ENCODE measurements at places on chromosomes 4 and X.
A peak's percentile ranks its signal among the peaks of the same experiment; 100 is the strongest.

- DNase-seq: no peak
- H3K36me3 ChIP-seq: peaks cover 10% of the 10 kb centered on the region
- H3K27ac ChIP-seq: no peak overlapping the region
- no peaks in the 10 kb centered on the region for H3K4me1 ChIP-seq
Observed at GRCh38 chr4:142600952-142601351, 245.1 kb downstream of the INPP4B start.

GRCh38 chrX:25002661-25003020, 13.1 kb downstream of the ARX start:
- no peak overlapping the region for H3K27ac ChIP-seq
- DNase-seq: no peak
- H3K4me1 ChIP-seq: peaks cover 18% of the 10 kb centered on the region
- no peaks in the 10 kb centered on the region for H3K36me3 ChIP-seq

- H3K27me3 ChIP-seq: no peaks in the 10 kb centered on the region
- no peaks in the 10 kb centered on the region for H3K36me3 ChIP-seq
Observed at GRCh38 chr4:174045381-174045780, 238.1 kb downstream of the FBXO8 start.

GRCh38 chrX:129984111-129984958, 1.9 kb downstream of the BCORL1 start:
- DNase-seq: peak; percentile 38
- no peaks in the 10 kb centered on the region for H3K36me3 ChIP-seq
- peaks cover 11% of the 10 kb centered on the region for H3K4me1 ChIP-seq
- peak overlapping the region; percentile 76 for H3K4me3 ChIP-seq

- no peak overlapping the region for H3K27ac ChIP-seq
Observed at GRCh38 chr4:129364747-129365452, 268.9 kb downstream of the C4orf33 start.

DNA sequence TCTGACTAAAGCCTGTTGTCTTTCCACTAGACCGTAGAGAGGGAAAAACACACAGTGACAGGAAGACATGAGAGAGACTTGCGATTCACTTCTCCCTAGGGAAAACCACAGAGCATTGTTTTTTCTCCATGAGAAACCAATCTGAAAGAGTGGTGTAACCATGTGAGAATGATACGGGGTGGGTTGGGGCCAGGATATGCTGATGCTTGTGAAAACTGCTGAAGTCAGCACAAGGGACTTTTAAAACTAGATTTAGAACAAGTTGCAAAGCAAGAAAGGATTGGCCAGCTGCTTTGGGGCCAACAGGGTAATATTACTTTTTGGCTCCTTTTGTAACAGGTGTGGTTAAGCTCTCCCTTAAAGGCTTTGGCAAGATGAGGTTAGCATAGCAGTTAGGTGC, 66.1 kb downstream of the NHSL2 start:
- H3K27me3 ChIP-seq: peaks cover 6% of the 10 kb centered on the region
- no peaks in the 10 kb centered on the region for H3K36me3 ChIP-seq
- no peaks in the 10 kb centered on the region for H3K4me1 ChIP-seq
- no peak overlapping the region for H3K27ac ChIP-seq

- H3K4me1 ChIP-seq: peaks cover 14% of the 10 kb centered on the region
- no peak overlapping the region for H3K4me3 ChIP-seq
- peaks cover 9% of the 10 kb centered on the region for H3K36me3 ChIP-seq
- no peak for DNase-seq
- no peaks in the 10 kb centered on the region for H3K27me3 ChIP-seq
Observed at GRCh38 chr4:11483046-11483445, 54.4 kb upstream of the HS3ST1 start.

DNA sequence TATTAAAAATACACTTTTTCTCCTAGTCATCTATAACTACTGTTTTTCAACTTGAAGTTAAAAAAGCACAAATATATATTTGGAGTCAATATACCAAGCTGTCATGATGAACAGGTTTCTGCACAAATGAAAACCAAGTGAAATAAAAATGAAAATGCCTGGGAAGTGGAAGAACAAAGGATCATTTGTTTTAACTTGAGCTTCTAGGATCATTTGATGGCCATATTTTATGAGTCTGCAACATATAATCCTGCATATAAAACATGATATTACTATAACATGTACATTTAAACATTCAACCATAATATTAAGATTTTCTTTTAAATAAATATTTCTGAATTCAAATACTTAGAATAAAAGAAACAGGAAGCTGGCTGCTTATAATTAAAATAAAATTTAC, 8.5 kb upstream of the ARHGEF38 start:
- H3K4me3 ChIP-seq: no peak overlapping the region
- peaks cover 2% of the 10 kb centered on the region for H3K4me1 ChIP-seq
- H3K36me3 ChIP-seq: no peaks in the 10 kb centered on the region

- DNase-seq: no peak
- H3K27me3 ChIP-seq: peaks cover 26% of the 10 kb centered on the region
Observed at GRCh38 chrX:368811-369562, 17.7 kb downstream of the PPP2R3B start.

- H3K27me3 ChIP-seq: no peaks in the 10 kb centered on the region
- H3K27ac ChIP-seq: no peak overlapping the region
- H3K4me1 ChIP-seq: no peaks in the 10 kb centered on the region
- DNase-seq: no peak
- no peak overlapping the region for H3K4me3 ChIP-seq
- H3K36me3 ChIP-seq: no peaks in the 10 kb centered on the region
Observed at GRCh38 chrX:108494406-108495090, 54.9 kb downstream of the COL4A5 start.

GRCh38 chr4:38084877-38085711, 124.9 kb downstream of the PTTG2 start:
- DNase-seq: no peak
- no peak overlapping the region for H3K4me3 ChIP-seq
- H3K27me3 ChIP-seq: no peaks in the 10 kb centered on the region
- H3K27ac ChIP-seq: no peak overlapping the region

GRCh38 chrX:107775000-107775733, 420 bp downstream of the TSC22D3 start:
- no peak overlapping the region for H3K27ac ChIP-seq
- no peaks in the 10 kb centered on the region for H3K36me3 ChIP-seq
- DNase-seq: no peak
- peak overlapping the region; percentile 79 for H3K4me3 ChIP-seq
- H3K4me1 ChIP-seq: peaks cover 9% of the 10 kb centered on the region
- peaks cover 4% of the 10 kb centered on the region for H3K27me3 ChIP-seq

- H3K4me3 ChIP-seq: peak overlapping the region; percentile 76
- peaks cover 36% of the 10 kb centered on the region for H3K27me3 ChIP-seq
- no peaks in the 10 kb centered on the region for H3K36me3 ChIP-seq
- H3K27ac ChIP-seq: no peak overlapping the region
- no peak for DNase-seq
Observed at GRCh38 chrX:125205918-125206665, 113.6 kb upstream of the TEX13C start.

DNA sequence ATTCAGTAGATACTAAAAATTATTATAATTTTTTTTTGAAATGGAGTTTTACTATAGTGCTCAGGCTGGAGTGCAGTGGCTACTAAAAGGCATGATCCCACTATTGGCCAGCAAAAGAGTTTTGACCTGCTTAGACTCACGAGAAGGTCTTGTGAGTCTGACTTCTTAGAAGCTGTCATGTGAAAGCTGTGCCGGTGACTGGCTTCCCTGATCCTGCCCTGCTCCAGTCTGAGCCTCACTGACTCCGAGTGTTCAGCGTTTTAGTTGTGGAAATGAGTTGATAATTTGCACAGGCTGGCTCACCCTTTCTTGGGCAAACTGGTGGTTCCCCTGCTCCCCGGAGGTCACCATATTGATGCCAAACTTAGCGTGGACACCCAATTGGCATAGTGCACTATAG, 16.4 kb upstream of the CXCL8 start:
- H3K4me3 ChIP-seq: no peak overlapping the region
- no peak for DNase-seq
- no peak overlapping the region for H3K27ac ChIP-seq
- no peaks in the 10 kb centered on the region for H3K27me3 ChIP-seq
- no peaks in the 10 kb centered on the region for H3K36me3 ChIP-seq
- no peaks in the 10 kb centered on the region for H3K4me1 ChIP-seq

- no peaks in the 10 kb centered on the region for H3K36me3 ChIP-seq
- H3K4me3 ChIP-seq: no peak overlapping the region
- no peak for DNase-seq
- H3K27ac ChIP-seq: no peak overlapping the region
Observed at GRCh38 chrX:118802857-118803256, 20.8 kb upstream of the ZCCHC12 start.

- no peaks in the 10 kb centered on the region for H3K36me3 ChIP-seq
- H3K4me3 ChIP-seq: no peak overlapping the region
- DNase-seq: no peak
Observed at GRCh38 chr4:90002441-90003062, 107.9 kb downstream of the MMRN1 start.

DNA sequence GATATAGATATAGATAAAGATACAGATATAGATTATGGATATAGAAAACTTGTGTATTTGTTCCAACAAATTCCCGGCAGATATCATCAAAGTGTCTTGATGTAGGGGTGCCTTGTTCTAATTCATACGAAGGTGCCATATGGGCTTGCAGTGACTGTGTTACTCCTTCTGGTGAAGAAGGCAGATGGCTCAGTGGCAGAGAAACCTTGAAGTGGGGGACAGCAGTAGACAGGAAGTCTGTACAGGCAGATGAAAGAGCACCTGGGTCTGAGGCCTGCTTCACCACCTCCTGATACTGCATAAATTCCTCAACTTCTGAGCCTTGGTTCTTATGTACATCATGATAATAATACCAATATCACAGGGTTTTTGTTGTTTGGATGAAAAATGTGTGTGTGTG, 179.5 kb upstream of the GATB start:
- H3K27ac ChIP-seq: peak overlapping the region; percentile 10
- DNase-seq: peak; percentile 33
- H3K4me1 ChIP-seq: peaks cover 15% of the 10 kb centered on the region
- peaks cover 6% of the 10 kb centered on the region for H3K36me3 ChIP-seq
- H3K4me3 ChIP-seq: no peak overlapping the region

DNA sequence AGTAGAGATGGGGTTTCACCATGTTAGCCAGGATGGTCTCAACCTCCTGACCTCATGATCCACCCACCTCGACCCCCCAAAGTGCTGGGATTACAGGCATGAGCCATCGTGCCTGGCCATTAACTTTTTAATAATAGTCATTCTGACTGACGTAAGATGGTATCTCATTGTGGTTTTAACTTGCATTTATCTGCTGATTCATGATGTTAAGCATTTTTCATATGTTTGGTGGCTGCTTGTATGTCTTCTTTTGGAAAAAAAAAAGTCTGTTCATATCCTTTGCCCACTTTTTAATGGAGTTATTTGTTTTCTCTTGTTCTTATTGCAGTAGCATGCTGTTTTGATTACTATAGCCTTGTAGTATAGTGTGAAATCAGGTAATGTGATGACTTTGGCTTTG, 45.8 kb downstream of the ANXA10 start:
- DNase-seq: no peak
- peaks cover 8% of the 10 kb centered on the region for H3K27me3 ChIP-seq
- H3K36me3 ChIP-seq: no peaks in the 10 kb centered on the region
- H3K27ac ChIP-seq: no peak overlapping the region

- no peak for DNase-seq
- H3K27me3 ChIP-seq: peaks cover 7% of the 10 kb centered on the region
- H3K27ac ChIP-seq: no peak overlapping the region
- H3K36me3 ChIP-seq: peaks cover 2% of the 10 kb centered on the region
Observed at GRCh38 chr4:89586864-89587263, 250.1 kb downstream of the SNCA start.

All from activated CD8-positive, alpha-beta T cell treated with anti-CD3 and anti-CD28 coated beads, Interleukin-2, amount 10 ng/mL, durations not matched to agents 7 days and 5 days (primary cell).